Ovary (tissue), 10 donors: ENCODE measurements at places on chromosomes 12 and 14.

GRCh38 chr14:79077096-79077495, 906.9 kb downstream of the NRXN3 start:
- DNase-seq = no peak

DNA sequence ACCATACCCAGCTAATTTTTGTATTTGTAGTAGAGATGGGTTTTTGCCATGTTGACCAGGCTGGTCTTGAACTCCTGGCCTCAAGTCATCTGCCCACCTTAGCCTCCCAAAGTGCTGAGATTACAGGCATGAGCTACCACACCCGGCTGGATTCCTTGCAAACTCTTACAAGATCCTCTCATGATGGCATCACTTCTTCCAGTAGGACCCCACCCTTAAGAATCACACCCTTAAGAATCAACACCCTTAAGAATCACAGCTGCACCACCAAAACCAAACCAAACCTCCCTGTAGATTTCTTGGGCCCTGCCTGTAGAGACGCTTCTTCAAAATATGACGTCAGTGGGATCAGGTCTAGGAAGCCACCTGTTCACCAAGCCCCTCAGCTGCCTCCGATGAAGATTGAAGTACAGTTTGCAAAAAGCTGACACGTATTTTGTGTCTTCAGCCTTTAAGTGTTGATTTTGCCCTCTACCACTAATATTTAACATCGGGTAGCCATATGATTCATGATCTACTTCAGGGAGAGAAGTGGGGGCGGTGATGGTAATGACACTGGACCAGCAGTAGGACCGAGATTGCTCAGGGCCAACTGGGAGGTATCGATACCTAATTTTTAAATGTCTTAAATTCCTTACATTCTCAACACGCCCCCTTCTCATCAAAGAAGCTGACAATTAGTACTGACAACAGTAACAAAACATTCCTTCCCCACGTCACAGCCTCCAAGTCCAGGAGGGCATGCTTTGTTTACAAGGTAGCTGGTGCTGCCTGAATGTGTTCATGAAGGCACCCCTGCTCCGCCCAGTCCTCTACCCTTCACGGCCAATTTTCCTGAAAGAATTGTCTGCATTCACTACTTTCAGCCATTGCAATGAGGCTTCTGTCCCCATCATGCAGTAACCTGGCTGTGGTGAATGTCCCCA, 57.2 kb downstream of the ESRRB start:
- DNase-seq = no peak

DNA sequence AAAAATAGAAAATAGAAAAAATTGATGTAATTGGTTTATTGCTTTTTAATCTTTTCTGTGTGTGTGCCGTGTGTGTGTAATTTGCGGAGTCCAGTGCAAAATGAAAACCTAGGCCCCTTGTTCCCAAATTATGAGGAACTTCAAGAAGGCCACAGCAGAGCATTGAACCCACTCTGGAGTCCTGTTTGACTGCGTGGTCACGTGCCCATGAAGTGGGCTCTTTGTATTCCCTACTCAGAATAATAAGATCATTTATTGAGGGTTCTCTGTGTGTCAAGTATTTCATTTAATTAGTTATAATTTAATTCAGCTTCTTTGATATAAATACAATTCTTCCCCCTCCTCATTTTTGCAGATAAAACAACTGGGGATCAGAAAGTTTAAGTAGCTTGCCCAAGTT, 12.3 kb upstream of the NINJ2 start:
- no peak for DNase-seq

GRCh38 chr14:99884834-99885648, 91.8 kb downstream of the EML1 start:
- DNase-seq = peak; percentile 23

GRCh38 chr14:93030761-93031160, 85.0 kb downstream of the ITPK1 start:
- DNase-seq = no peak

DNA sequence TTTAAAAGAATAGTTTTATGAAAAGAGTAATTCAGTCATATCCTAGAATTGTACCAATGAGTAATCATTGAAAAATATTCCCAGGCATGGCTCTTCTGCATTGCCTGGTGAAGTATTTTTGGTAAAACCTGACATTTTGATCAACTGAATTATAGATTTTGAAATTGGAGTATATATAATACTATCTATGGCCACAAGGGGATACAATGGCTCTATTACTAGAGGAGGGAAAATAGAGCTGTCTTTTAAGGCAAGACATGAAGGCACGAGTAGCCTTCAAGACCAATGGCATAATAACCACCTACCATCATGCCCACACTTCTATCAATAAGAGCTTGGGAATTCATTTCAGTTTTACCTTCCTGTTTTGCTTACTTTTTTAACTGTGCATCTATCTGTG, 1241.4 kb upstream of the TMEM132C start:
- no peak for DNase-seq

GRCh38 chr12:78880078-78880477, 15.5 kb downstream of the SYT1 start:
- DNase-seq = no peak

DNA sequence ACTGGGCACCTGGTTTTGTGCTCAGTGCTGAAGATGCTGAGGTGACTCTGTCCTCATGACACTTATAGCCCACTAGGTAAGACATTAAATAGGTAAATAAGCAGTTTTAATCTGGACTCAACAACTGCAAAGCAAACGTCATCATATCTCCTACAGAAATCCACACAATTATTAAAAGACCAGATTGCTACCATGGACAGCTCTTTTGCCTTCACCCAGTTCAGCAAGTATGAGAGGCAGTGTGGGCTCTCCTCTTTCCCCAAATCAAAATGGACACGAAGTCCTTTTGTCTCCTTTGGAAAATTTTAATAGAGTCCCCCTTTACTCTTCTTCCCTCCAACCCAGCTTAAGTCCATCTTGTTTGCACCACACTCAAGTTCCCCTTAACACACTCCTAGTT, 171.1 kb downstream of the RPAP3 start:
- no peak for DNase-seq

DNA sequence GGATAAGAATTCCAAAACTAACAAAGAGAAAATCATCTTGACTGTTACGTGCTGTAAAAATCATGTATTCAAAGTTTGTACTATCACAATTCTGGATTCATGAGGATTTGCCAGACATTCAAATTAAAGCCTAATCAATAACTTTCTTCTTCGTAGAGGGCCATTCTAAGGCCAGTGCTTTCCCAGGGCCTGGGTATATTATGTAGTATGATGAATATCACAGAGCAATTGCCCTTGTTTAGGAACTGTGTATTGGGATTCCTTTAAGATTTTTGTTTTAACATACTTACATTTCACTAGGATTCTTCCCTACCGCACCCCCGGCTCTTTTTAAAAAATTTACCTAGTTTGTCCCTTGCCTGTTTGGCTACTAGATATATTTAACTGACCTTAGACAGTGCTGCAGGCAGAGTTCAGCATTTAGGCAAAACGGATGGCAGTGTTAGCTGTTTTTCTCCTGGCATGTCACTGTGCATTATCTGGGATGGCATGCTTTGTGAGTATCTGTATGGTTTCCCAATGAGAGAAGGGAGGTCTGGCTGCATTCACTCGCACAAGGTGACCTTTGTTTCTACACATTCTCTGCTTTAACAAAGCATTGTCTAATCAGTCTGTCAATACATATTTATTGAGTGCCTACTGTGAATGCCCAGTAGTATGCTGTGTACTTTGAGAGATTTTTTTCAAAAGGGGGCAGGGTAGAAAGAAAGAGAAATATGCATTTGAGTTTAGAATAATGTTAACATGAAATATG, 63.3 kb downstream of the ERC1 start:
- no peak for DNase-seq

- DNase-seq = no peak
Observed at GRCh38 chr12:1013618-1014489, 22.8 kb downstream of the ERC1 start.

DNA sequence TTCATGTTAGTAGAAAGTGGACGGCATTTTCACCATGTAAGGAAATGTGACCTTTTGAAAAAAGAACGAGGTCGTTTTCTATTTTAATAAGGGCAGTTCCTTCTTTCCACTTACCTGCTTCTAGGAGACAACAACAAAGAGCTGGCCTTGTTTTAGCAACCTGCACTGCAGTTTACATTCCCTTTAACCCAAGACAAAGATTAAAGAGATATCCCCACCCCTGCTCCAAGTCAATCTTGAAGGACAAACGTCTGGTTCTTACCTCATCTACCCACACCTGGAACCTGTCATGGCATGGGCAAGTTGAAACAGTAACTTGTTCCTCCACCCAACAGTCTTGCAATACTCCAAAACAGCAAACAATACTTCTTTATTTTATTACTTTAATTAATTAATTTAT, 32.7 kb downstream of the ZCCHC8 start:
- DNase-seq = no peak

- no peak for DNase-seq
Observed at GRCh38 chr14:102164241-102164641, 24.5 kb downstream of the WDR20 start.

- no peak for DNase-seq
Observed at GRCh38 chr14:98548071-98548686, 723.8 kb downstream of the BCL11B start.

- no peak for DNase-seq
Observed at GRCh38 chr14:49641697-49642129, 6.7 kb upstream of the DNAAF2 start.

DNA sequence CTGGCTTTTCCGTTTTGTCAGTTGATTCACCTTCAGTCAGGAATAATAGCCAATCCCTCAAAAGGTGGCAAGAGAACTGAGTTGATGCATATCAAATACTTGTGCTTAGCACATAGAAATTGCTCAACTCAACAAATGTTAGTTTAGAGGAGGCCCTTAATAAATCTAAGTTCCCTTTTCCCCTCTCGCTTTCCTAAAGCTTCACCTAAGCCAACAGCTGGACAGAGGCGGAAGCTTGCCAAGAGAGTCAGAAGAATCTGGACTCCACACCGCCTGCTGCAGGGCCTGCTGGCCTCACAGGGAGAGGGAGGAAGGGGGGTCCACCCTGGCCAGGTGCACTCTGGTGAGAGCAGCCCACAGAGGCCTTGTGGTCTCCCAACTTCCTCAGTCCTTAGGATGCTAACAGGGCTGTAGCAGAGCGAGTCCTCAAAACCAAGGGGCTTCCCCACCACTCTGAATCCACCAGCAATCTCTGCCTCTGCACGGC, 213.1 kb downstream of the CHST11 start:
- peak; percentile 40 for DNase-seq

DNA sequence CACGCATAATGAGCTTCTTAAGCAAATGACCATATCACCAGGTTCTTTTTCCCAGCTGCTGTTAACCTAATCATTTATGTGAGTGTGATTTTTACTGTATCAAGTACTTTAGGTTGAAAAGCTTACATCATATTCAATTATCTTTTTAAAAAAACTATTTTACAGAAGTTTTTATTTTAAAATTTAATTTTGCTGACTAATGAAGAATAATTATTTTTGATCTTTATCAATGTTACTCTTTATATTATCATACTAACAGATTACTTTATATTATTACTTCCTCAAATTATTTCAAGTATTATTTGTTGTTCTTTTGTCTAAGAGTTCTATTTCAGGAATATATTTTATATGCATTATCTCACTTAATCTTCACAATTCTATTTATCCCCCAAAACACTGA, 236.3 kb downstream of the CPNE8 start:
- DNase-seq = no peak

- DNase-seq = no peak
Observed at GRCh38 chr14:32744811-32745445, 193.8 kb upstream of the NPAS3 start.

GRCh38 chr12:80798281-80798680, 81.6 kb downstream of the MYF5 start:
- DNase-seq = no peak

- DNase-seq = no peak
Observed at GRCh38 chr12:68250454-68250853, 3.0 kb downstream of the IL22 start.

DNA sequence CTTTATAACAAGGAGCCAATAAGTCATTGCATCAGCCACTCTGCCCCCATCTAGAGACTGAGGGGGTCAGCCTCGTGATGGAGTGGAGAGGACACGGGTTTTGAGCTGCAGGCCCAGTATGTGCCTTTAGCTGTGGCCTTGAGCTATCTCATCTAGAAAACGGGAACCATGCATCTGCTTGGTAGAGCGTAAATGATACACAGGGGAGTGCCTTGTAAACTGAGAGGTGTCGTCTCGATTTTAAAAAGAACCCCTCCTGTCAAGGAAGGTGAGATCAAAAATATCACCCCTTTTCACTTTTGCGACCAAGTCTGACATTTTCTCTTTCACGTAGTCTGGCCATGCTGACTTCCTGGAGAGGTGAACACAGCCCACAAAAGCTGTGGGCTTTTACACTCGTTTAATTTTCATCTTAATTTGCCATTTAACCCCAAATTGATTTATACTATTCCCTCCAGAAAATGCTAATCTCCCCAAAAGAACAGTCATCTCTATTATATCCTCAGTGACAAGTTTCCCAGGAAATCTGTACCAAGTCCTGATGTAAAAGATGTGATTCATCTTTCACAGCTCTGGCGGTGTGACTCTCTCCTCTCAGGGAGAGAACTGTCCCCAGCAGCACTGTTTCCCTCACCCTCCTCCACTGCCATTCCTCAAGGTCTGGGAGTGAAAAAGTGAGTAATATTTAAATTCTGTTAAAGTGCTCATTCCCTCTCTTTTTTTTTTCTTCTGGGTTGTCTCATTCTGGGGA, 30.6 kb downstream of the VCPKMT start:
- no peak for DNase-seq

DNA sequence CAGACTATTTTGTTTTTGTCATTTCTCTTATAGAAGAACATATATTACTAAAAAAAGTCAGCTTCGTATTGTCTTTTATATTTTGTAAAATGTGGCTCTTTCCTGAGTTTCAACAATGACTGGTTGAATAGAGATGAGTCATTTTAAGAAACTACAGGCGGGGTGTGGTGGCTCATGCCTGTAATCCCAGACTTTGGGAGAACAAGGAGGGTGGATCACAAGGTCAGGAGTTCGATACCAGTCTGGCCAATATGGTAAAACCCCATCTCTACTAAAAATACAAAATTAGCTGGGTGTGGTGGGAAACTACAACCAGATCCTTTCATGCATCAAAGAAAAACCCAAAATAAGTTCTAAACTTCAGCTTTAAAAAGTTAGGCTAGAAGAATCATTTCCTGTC, 28.8 kb downstream of the HECTD4 start:
- no peak for DNase-seq

DNA sequence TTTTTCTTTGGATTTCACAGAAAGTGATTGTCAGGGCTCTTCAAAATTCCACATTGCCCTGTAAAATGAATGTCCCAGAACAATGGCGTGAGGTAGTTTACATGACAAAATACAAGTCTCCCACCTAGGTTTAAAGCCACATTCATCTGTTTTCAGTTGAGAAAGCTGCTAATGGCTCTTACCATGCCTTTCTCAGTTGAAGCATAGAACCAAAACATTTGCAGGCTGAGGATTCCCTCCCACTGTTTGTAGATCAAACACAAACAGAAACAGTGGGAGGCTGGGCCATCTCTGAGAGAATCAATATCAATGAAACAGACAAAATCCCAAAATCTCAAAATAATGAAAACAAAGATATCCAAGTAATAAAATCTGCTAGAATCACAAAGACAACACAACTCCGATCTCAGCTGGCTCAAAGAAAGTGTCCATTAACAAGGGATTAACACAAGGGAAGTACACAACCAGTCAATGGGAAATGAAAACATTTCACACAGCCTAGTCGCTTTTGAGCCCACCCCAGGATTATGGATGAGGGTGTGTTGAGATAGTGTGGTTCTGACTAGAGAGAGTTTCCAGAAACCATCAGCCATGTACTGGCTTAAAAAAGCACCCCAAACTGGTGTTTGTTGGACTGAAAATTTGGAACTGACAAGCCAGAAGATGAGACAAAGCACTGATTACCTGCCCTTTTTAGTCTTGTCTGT, 54.5 kb upstream of the TMEM260 start:
- DNase-seq = no peak

- peak; percentile 73 for DNase-seq
Observed at GRCh38 chr14:54564868-54565784, 1.8 kb upstream of the SAMD4A start.
